LHCN-M2 (cell line): ENCODE measurements at places on chromosomes 4 and X. TPM values are rescaled to one million over a fixed set of nuclear protein-coding genes. Genes with fewer than 3 reads are reported as not detected.

- DNase-seq = no peak
Observed at GRCh38 chrX:102714994-102715393, 2.7 kb downstream of the GPRASP2 start.

DNA sequence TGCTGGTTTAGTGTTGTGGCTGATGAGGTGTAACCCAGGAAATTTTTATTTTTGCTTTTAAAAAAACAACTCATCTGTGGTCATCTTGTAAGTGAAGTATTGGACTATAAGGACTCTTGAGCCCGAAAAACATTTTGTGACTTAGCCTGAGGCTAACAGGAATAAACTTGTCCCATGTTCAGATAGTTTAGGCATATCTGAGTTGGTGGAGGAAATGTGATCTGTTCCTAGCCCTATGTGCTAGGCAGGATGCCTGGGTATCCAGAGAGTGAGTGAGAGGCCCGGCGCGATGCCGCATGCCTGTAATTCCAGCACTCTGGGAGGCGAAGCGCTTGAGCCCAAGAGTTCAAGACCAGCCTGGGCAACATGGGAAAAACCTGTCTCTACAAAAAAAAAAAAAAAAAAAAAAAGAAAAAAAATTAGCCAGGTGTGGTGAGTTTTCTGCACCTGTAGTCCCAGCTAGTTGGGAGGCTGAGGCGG is 3.7 kb downstream of the SMS start:
- no peak for DNase-seq

- peak; percentile 29 for DNase-seq
Observed at GRCh38 chr4:185096032-185096653, 46.9 kb upstream of the SLC25A4 start.

- DNase-seq = peak; percentile 16
Observed at GRCh38 chr4:74327762-74328161, 19.5 kb downstream of the EPGN start.

GRCh38 chrX:118530219-118530911 is 34.8 kb downstream of the DOCK11 start:
- peak; percentile 55 for DNase-seq

PUDP gene
- 13.2 and 27.5 TPM in 2 replicates for total RNA-seq
